Hepatocyte (in vitro differentiated cells): ENCODE measurements at places on chromosomes 13 and 19. TPM values are rescaled to one million over a fixed set of nuclear protein-coding genes. Genes with fewer than 3 reads are reported as not detected.

DNA sequence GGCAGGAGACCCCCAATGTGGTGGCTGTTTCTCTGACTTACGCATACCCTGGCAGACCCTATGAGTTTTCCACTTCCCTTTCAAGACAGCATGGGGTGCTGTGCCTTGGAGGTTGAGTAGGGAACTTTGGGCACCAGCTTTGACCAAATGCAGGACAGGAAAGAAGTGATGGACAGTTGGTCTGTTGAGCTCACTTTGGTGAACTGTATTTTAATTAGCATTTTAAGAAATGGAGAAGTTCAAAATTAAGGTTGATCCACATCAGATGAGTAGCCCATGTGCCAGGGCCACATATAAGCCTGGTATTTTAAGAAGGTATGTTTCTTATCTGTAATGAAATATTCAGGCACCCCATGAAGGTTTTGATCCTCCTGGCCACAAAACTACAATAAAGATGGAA is 46.1 kb upstream of the RAP2A start:
- H3K36me3 ChIP-seq: no peaks in the 10 kb centered on the region
- DNase-seq: no peak
- H3K4me3 ChIP-seq: no peak overlapping the region
- no peak overlapping the region for H3K27ac ChIP-seq

DNA sequence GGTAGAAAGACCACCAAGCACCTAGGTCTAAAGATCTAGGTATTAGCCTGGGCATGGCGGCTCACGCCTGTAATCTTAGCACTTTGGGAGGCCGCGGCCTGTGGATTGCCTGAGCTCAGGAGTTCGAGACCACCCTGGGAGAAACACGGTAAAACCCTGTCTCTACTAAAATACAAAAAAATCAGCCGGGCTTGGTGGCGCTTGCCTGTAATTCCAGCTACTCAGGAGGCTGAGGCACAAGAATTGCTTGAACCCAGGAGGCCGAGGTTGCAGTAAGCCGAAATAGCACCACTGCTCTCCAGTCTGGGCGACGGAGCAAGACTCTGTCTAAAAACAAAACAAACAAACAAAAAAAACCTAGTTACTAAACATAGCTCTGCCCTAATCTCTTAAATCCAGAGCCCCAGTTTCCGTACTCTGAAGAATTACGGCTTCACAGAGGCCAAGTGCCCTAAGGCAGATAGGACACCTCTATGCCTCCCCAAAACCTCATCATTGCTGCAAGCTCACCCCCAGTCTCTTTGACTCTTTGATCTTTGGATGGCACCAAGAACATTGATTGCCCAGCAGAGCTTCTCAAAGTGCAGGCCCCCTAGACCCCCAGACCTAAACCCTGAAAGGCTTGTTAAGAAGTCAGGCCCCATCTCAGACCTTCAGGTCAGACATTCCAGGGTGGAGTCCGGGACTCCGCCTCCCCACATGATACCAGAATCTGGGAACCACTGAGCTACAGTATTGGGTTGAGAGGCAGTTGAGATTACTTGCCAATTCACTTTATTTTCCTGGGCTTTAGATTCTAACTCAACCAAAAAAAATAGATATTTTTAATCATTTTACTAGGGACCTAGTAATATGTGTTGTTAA is 2.8 kb downstream of the COL4A2 start:
- peaks cover 36% of the 10 kb centered on the region for H3K4me1 ChIP-seq
- peak overlapping the region; percentile 80 for H3K27ac ChIP-seq
- no peak for DNase-seq
- H3K36me3 ChIP-seq: no peaks in the 10 kb centered on the region
- H3K4me3 ChIP-seq: no peak overlapping the region

DNA sequence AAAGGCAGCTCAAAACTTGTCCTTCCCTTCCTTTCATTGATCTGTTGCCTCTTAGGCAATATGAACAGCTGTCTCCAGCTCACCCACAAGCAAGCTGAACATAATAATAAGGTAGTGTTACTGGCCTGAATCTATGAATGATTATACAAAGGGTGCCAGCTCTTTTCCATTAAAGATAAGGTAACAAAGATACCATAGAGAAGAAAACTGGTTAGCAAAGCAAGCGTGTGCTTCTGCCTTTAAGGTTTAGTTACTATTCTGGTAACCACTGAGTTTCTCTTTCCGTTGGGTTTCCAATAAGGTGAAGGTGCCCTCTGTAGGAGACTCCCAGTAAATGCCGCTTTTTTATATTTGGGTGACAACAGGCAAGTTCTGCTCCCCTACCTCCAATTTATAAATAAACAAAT is 12.1 kb upstream of the DACH1 start:
- no peaks in the 10 kb centered on the region for H3K27me3 ChIP-seq
- peaks cover 8% of the 10 kb centered on the region for H3K4me1 ChIP-seq
- peak; percentile 61 for DNase-seq
- no peak overlapping the region for H3K27ac ChIP-seq
- H3K36me3 ChIP-seq: no peaks in the 10 kb centered on the region

GRCh38 chr19:45191375-45191774 is 12.8 kb downstream of the BLOC1S3 start:
- no peak overlapping the region for H3K4me3 ChIP-seq
- no peaks in the 10 kb centered on the region for H3K27me3 ChIP-seq
- no peaks in the 10 kb centered on the region for H3K36me3 ChIP-seq
- no peak for DNase-seq
- H3K27ac ChIP-seq: no peak overlapping the region

- H3K4me1 ChIP-seq: peaks cover 11% of the 10 kb centered on the region
- no peak overlapping the region for H3K4me3 ChIP-seq
- no peaks in the 10 kb centered on the region for H3K27me3 ChIP-seq
- H3K27ac ChIP-seq: no peak overlapping the region
- DNase-seq: no peak
Measured at GRCh38 chr19:47740866-47741519, 4.4 kb upstream of the NOP53 start.

The TMEM86B gene
- 18.6 and 21.1 TPM in 2 replicates for total RNA-seq

- no peaks in the 10 kb centered on the region for H3K4me1 ChIP-seq
- H3K27ac ChIP-seq: no peak overlapping the region
- H3K27me3 ChIP-seq: no peaks in the 10 kb centered on the region
- no peak for DNase-seq
- H3K4me3 ChIP-seq: no peak overlapping the region
- no peaks in the 10 kb centered on the region for H3K36me3 ChIP-seq
Measured at GRCh38 chr13:101305981-101306411, 110.3 kb downstream of the NALCN start.

DNA sequence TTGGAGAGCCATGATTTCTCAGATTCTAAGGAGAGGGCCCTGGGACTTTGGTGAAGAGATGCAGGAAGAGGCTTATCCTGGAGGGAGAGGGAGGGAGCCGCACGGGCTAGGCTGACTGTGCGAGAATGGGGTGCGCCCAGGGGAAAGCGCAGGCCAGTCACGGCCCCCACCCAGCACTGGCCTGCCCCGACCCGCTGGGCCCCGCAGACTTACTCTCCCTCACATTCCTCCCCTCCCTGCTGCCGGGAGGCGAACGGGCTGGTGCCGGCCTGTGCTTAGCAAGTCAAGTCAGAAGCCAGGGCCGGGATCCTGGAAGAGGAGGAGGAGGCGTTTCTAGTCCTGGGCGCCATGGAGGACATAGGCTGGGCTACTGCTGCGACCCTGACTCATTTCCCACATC is 120.0 kb downstream of the CRYL1 start:
- H3K4me3 ChIP-seq: no peak overlapping the region
- no peak overlapping the region for H3K27ac ChIP-seq
- DNase-seq: no peak
- no peaks in the 10 kb centered on the region for H3K4me1 ChIP-seq

The SMIM24 gene
- 81.2 and 85.5 TPM in 2 replicates for total RNA-seq

- no peaks in the 10 kb centered on the region for H3K27me3 ChIP-seq
- no peak overlapping the region for H3K4me3 ChIP-seq
- H3K27ac ChIP-seq: no peak overlapping the region
- no peak for DNase-seq
Measured at GRCh38 chr13:77815330-77815729, 103.3 kb downstream of the EDNRB start.

DNA sequence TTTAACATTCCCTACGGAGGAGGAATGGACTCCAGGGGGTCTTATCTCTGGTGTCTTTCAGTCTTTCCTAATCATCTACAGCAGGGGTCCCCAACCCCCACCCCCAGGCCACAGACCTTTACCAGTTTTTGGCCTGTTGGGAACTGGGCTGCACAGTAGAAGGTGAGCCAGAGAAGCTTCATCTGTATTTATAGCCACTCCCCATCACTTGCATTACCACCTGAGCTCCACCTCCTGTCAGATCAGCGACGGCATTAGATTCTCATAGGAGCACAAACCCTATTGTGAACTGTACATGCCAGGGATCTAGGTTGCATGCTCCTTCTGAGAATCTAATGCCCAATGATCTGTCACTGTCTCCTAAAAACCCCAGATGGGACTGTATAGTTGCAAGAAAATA is 120.0 kb upstream of the TMTC4 start:
- no peaks in the 10 kb centered on the region for H3K36me3 ChIP-seq
- no peak overlapping the region for H3K4me3 ChIP-seq
- H3K4me1 ChIP-seq: no peaks in the 10 kb centered on the region
- H3K27me3 ChIP-seq: no peaks in the 10 kb centered on the region

The CGB1 gene
- not detected in 2 replicates for total RNA-seq

The PALM3 gene
- 2.1 and 2.3 TPM in 2 replicates for total RNA-seq

The TMEM238 gene
- total RNA-seq: 1.8 and 9.1 TPM in 2 replicates

- H3K36me3 ChIP-seq: no peaks in the 10 kb centered on the region
- H3K27ac ChIP-seq: no peak overlapping the region
- no peaks in the 10 kb centered on the region for H3K27me3 ChIP-seq
- no peak overlapping the region for H3K4me3 ChIP-seq
- no peaks in the 10 kb centered on the region for H3K4me1 ChIP-seq
Measured at GRCh38 chr13:104737713-104738112, 1671.5 kb upstream of the SLC10A2 start.

The KLK5 gene
- total RNA-seq: not detected in 2 replicates

- peak overlapping the region; percentile 36 for H3K27ac ChIP-seq
- no peaks in the 10 kb centered on the region for H3K36me3 ChIP-seq
- H3K4me3 ChIP-seq: no peak overlapping the region
- no peak for DNase-seq
- H3K4me1 ChIP-seq: no peaks in the 10 kb centered on the region
Measured at GRCh38 chr19:38730731-38731589, 13.3 kb downstream of the CAPN12 start.

DNA sequence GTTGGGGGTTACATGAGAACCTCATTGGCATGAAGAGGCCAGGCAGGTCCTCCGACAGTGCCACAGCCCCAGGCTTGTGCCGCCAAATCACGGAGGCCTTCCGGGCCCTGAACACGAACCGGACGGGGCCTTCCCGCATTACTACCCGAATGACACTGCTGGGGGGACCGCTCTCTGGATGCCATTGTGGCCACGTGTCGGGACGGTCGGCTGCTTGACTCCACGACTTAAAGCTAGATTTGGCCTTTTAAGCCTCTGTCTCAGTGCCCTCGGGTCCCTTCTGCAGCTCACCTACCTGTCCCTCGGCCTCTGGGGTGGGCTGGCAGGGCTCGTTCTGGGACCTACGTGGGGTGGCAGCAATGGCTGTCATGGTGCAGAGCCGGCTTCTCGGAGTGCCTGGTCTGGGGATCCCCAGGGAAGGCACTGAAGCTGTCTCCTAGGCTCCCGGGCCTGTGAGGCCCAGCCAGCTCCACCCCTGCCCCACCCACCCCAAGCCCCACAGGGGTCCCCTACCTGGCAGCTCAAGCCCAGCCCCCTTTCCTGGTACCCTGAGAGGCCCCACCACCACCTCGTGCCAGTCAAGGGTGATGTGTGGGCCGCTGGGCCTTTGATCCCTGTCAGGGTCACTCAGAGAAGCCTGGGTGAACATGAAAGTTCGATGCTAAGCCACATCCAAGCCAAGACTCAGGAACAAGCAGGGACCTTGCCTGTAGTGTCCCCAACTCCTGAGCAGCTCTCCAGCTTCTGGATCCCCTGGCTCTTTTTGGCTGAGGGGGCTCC is 245.8 kb upstream of the SGCG start:
- H3K27me3 ChIP-seq: no peaks in the 10 kb centered on the region
- no peak overlapping the region for H3K27ac ChIP-seq
- H3K4me3 ChIP-seq: no peak overlapping the region
- H3K36me3 ChIP-seq: no peaks in the 10 kb centered on the region
- no peak for DNase-seq
- H3K4me1 ChIP-seq: no peaks in the 10 kb centered on the region

The TNNT1 gene
- total RNA-seq: 9.6 and 11.5 TPM in 2 replicates

GRCh38 chr13:100098445-100099116 is 9.7 kb downstream of the PCCA start:
- H3K36me3 ChIP-seq: no peaks in the 10 kb centered on the region
- H3K4me3 ChIP-seq: no peak overlapping the region
- peak overlapping the region; percentile 81 for H3K27ac ChIP-seq
- H3K27me3 ChIP-seq: no peaks in the 10 kb centered on the region

DNA sequence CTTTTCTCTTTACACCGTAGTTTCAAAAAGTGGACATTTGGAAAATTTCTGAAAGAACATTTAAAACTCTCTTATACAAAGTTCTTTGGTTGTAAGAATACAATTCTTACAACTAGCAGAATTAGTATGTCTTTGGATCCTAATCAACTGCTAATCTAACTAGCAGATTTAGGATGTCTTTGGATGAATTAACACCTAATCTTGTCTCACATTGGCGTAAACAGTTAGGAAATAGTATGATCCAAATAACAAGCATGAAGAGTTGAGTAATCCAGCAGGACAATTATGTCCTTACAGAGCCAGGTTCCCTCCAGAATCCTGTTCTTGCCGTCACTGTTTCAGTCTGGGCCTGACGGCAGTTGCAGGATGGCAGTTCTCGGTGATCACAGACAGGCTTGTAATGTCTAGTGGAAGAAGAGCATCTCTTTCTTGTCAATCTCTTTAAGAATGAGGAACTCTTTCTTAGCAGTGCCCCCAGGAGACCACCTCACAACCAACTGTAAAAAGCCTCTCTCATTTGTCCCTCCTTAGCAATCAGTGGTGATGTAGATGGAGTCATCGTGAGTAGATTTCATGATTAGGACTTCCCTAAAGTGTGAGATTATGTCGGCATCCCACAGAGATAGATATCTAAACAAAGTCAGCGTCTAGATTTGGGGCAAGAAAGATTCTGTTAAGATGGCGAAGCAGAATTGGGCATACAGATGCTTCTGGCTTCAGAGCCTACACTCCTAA is 5.7 kb upstream of the TNFSF13B start:
- H3K27me3 ChIP-seq: no peaks in the 10 kb centered on the region
- H3K4me1 ChIP-seq: no peaks in the 10 kb centered on the region
- H3K27ac ChIP-seq: no peak overlapping the region

DNA sequence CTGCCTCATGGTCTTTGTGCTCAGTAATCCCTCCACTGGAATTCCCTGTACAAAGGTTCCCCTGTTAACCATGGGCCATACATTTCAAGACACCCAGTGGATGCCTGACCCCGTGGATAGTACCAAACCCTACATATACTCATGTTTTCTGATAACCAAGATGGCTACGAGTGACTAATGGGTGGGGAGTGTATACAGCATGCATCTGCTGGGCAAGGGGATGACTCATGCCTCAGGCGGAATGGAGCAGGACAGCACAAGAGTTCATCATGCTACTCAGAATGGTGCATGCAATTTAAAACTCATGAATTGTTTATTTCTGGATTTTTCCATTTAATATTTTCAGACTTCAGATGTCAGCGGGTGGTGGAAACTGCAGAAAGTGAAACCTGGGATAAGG is 13.3 kb upstream of the FGF9 start:
- no peaks in the 10 kb centered on the region for H3K4me1 ChIP-seq
- no peak overlapping the region for H3K4me3 ChIP-seq
- no peaks in the 10 kb centered on the region for H3K36me3 ChIP-seq
- no peak for DNase-seq
- H3K27me3 ChIP-seq: no peaks in the 10 kb centered on the region
- no peak overlapping the region for H3K27ac ChIP-seq

The RCBTB1 gene
- 24.3 and 25.1 TPM in 2 replicates for total RNA-seq
